Amniotic stem cell (primary cell): ENCODE measurements at places on chromosomes 1 and 21.

- DNase-seq = no peak
Measured at GRCh38 chr1:28915031-28915895, 894 bp downstream of the EPB41 start.

DNA sequence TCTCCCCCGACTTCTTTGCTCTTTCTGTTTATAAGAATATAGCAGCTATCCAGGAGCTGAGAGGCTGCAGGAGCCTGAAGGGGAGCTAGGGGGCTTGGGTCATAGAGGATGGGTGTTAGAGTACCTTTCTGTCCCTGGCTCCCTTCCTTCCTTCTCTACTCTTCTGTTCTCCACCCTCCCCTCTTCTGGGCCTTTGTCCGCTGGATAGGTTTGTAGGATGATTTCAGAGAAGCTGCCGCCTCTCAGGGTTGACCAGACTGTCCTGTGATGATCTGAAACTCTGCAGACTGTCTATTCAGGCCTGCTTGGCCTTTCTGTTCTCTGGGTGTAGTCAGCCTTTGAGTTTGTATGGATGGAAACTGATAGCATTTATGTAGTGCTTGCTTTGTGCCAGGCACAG lies 26.3 kb downstream of the PPFIA4 start:
- no peak for DNase-seq

- DNase-seq = no peak
Measured at GRCh38 chr1:51829058-51829457, 49.5 kb downstream of the NRDC start.

DNA sequence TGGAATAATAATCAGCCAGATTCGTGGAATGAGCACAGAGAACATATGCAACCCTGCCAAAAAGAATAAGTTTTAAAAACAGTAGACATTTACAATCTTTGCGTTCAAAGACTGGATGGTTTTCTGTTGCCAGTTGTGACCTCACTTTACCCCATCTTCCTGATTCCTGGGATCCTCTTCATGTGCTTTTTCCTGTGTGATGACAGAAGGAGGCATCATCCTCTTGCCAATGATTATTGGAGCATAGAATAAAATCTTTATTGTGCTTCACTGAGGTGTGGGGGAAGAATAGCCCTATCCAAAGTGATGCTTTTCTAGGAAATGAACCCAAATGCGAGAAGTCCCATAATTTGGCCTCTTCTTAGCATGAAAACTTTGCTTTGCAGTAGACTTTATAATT lies 15.0 kb upstream of the BARHL2 start:
- DNase-seq = no peak

DNA sequence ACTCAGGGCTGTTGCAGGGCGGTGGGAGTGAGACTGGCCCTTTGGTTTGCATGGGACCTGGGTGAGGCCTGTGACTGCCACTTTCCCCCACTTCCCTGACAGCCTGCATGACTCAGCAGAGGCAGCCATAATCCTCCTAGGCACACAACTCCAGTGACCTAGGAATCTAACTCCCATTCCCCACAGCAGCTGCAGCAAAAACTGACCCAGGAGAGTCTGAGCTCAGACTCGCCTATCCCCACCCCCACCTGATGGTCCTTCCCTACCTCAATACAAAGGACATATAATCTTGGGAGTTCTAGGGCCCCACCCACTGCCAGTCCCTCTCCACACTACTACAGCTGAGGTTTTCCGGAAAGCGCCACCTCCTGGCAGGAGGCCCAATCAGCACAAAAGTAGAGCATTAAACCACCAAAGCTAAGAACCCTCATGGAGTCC lies 26.7 kb downstream of the NDC1 start:
- no peak for DNase-seq

DNA sequence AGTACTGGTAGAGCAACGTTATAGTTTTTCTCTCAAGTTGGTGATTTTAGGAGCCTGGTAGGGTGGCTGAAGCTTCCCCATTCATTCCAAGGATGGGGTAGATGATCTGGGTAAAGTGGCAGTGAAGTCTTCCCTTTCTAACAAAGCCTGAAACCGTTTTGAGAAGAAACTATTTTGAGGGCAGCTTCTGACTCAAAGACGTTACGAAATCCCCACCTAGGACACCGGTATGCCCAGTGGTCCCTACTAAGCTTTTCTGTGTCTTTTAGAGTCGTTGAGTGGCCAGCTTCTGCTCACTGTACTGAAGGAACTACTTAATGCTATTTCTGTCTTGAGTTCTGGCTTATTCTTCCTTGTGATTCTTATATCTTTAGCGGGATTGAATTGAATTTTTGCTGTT lies 1.4 kb downstream of the WDTC1 start:
- no peak for DNase-seq

GRCh38 chr1:208988811-208989222 lies 594.7 kb upstream of the CAMK1G start:
- DNase-seq = peak; percentile 13

GRCh38 chr21:44761747-44762208 lies 39.8 kb downstream of the UBE2G2 start:
- no peak for DNase-seq

- no peak for DNase-seq
Measured at GRCh38 chr1:229440851-229441537, 7.1 kb upstream of the ACTA1 start.

DNA sequence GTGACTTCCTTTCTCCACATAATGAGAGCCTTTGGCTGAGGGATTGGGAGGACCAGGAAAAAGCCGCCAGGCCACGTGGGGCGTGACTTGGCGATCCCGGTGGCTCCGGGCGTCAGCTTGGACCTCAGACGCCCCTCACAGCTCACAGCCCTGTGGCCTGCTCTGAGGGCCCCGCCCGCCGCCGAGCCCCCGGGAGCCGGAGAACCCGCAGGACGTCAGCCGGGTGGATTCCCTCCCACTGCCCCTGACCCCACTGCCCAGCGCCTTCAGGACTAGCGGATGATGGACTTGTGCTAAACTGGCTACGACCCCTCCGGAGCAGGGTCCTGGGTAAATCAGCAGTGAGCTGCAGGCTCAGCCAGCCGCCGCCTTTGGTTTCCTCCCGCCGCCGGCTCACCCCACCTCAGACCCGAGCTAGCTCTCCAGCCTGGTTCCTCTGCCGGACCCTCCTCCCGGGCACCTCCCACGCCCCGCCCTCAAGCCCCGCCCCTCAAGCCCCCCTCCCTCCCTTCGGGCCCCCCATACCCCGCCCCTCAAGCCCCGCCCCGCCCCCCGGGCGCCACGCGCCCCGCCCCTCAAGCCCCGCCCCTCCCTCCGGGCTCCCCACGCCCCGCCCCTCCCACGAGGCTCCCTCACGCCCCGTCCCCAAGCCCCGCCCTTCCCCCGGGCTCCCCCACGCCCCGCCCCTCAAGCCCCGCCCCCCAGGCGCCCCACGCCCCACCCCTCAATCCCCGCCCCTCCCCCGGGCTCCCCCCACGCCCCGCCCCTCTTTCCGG lies 10.0 kb upstream of the FAAP20 start:
- peak; percentile 85 for DNase-seq

DNA sequence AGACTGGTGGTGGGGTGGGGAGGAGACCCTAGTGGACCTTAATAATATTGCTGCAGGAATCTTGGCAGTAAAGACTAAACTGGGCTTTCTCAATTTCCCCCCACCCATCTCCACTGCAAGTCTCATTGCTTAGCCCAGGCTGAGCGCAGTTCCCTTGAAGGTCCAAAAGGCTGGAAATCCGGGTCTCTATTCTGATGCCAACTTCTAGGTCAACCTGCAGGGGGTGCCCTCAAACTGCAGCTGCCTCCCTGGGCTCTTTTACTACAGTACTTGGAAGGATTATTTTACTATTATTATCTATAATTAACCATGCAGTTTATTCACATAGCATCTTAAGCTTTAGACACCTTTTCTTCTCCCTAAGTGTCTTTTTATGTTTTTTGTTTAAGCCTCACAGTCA lies 85.4 kb upstream of the WARS2 start:
- no peak for DNase-seq

- DNase-seq = no peak
Measured at GRCh38 chr1:245754463-245754961, 599.7 kb downstream of the KIF26B start.

DNA sequence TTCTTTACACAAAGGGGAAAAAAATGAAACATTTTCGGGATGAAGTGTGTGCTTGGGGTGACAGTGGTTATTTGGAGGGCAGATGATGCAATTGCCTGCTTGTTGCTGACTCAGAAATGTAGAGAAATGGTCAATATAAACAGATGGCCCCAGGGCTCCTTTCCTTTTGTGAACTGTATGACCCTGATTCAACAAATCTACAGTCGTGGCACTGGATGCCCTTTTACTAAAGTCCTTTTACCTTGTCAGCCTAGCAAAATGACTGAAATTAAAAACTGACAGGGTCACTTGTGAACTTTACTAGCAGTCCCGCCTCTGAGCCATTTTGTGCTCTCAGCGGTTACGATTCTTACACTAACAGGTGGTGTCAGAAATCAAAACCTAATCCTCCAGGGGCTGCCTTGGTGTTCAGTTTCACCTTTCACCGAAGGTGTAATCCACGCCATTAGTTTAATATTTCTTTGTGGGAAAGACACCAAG lies 49.8 kb downstream of the GREM2 start:
- no peak for DNase-seq

- DNase-seq = no peak
Measured at GRCh38 chr1:107254306-107254705, 113.5 kb downstream of the NTNG1 start.

DNA sequence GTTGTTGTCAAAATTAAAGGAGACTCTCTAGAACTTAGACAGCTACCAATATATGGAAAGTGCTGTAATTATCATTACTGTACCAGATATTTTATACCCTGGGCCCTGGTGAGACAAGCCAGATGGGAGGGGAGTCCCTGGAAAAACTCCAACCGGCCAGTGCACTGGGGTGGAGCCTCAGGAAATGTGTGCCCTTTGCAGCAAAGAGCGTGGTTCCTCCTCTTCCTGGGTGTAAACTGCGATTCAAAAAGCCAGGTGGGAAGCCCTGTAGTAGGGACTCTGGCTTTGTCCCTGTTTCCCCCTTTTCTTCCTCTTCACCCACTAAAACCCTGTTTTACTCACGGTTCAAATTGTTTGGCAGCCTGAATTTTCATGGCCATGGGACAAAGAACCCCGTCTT lies 812.3 kb downstream of the PLA2G4A start:
- DNase-seq = no peak

- DNase-seq = no peak
Measured at GRCh38 chr1:157771661-157772425, 5.1 kb downstream of the FCRL2 start.

GRCh38 chr1:55073187-55073916 lies 34.0 kb downstream of the PCSK9 start:
- DNase-seq = no peak

- no peak for DNase-seq
Measured at GRCh38 chr1:111563619-111564018, 56.0 kb upstream of the RAP1A start.

- DNase-seq = no peak
Measured at GRCh38 chr1:99239690-99240089, 24.6 kb upstream of the PLPPR4 start.

- DNase-seq = no peak
Measured at GRCh38 chr21:43354026-43354420, 72.9 kb downstream of the SIK1 start.

GRCh38 chr1:51093581-51093980 lies 8.4 kb upstream of the C1orf185 start:
- no peak for DNase-seq

DNA sequence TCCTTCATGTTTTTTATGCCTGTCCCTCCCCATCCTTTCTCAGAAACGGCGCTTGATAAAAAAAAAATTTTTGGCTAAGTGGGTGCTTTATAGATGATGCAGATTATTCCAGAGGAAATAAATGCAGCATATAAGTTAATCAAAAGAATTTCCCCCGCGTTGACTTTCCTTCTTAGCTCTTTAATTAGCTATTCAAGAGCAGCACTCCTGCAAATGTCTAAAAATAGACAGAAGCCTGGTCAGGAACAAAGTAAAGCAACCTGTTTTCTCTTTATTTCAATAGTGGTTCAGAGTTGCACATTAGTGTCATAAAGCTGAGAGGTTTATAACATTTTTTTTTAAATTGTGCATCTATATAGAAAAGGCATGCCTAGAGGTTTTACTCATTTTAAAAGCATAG lies 439.5 kb upstream of the LRRC7 start:
- no peak for DNase-seq

DNA sequence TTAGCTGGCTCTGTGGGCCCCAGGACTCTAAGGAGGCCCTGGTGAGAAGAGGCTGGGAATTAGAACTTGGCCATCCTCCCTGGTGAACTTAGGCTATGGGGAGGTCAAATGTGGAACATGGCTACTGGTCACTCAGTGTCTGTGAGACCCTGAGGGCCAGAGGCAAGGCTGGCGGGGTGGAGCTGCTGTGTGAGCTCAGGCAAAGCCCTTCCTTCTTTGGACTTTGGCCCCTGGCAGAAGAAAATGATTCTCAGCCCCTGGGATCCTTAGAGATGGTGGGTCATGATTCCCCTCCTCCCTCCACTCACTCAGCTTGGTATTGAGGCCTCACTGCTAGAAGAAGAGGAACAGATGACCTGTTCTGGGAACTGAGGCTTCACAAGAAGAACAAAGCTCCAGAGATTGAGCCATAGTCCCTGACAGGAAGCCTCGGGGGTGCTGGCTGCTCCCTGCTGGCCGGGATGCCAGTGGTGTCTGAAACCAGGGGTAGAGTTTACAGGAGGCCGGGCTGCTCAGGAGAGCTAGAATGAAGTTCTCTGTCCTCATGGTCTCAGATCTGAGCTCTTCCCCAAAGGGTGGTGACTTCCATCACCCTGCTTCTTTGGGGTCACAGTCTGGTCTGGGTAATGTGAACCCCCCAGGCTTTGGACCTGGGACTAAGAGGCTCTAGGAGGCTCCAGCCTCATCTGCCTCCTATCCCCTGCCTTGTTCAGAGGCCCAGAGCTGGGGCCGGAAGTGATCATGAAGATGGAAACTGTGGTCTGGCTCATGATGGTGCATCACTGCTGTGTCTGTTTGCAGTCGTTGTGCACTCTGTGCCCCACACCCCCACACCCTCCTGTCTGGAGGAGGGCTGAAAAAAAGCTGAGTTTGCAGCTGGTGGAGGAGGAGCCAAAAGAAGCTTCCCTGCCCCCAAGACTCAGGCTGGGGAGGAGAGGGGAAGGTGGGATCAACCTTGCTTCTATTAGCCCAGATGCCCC lies 905 bp downstream of the BTBD19 start:
- no peak for DNase-seq

- DNase-seq = no peak
Measured at GRCh38 chr21:18252256-18252655, 7.6 kb downstream of the CHODL start.

- DNase-seq = no peak
Measured at GRCh38 chr1:226542623-226543103, 5.9 kb upstream of the STUM start.

DNA sequence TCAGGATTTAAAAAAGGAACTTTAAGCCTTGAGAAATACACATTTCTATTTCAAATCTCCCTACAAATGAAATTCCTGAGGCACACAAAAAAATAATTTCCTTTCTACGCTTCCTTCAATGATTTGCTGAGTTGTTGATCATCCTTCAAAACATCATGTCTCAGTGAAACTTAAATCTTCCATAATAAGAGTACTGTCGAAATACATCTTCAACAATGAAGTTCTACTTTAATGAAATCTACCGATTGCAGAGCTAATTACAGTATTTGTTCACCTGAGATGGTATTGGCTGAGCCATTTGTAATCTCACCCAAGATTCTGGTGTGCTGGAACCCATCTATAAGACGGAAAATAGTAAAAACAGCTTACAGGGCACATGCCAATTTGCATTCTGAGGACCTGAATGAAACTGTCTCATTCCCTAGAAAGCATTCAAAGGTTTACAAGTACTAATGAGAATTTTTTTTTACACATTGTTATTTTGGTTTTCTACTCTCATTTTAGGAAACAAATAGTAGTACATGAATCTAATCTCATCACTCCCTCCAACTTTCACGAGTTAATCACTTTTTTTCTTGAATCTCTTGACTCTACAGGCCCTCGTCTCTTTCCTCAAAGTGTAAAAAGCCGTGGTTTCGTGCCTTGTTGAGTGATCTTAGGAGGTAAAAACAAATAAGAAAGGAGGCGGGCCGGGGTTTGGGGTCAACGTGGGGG lies 1.1 kb downstream of the CHML start:
- DNase-seq = no peak
